ENCODE measurements at places on chromosomes 3 and 15. TPM values are rescaled to one million over a fixed set of nuclear protein-coding genes. Genes with fewer than 3 reads are reported as not detected.

DNA sequence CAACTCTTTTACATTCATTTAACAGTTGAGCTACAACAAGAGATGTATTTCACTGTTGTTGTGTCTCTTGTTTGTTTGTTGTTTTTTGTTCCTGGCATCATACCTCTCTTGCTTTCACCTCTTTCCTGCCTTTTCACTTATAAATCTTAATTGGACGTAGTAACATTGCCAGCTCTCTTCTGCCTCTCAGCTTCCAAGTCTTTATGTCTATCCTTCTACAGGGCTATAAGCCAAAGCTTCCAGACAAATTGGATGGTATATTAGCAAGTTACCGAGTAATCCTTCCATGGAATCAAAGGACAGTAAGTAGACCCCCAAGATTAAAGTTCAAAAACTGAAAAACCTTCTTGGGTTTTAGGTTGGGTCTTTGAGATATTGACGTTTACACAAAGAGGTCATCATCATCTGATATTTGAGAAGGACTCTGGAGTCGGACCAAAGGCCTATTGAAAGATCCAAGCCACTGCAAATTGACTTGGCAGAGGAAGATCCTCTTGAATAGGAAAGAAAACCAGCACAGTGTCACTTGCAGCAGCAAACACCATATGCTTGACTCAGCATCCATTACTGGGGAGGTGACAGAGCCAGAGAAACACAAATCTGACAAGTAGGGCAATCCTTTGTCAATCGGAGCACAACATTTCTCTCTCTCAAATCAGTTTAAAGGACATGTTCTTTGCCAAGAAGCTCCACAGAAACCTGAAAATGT, 648.5 kb upstream of the NR2F2 start:
- no peak overlapping the region for H3K4me3 ChIP-seq
- H3K36me3 ChIP-seq, result no peaks in the 10 kb centered on the region
- no peak overlapping the region for H3K27ac ChIP-seq
- no peak for DNase-seq
- no peaks in the 10 kb centered on the region for H3K4me1 ChIP-seq
- H3K27me3 ChIP-seq, result no peaks in the 10 kb centered on the region

GRCh38 chr3:112097378-112097777, 11.2 kb downstream of the C3orf52 start:
- DNase-seq, result no peak
- H3K36me3 ChIP-seq, result no peaks in the 10 kb centered on the region
- no peak overlapping the region for H3K27ac ChIP-seq
- no peak overlapping the region for H3K4me3 ChIP-seq
- no peaks in the 10 kb centered on the region for H3K27me3 ChIP-seq

Gene CHSY1
- total RNA-seq, result 31.6 TPM

Gene GOLGA8S
- total RNA-seq, result 0.17 TPM

DNA sequence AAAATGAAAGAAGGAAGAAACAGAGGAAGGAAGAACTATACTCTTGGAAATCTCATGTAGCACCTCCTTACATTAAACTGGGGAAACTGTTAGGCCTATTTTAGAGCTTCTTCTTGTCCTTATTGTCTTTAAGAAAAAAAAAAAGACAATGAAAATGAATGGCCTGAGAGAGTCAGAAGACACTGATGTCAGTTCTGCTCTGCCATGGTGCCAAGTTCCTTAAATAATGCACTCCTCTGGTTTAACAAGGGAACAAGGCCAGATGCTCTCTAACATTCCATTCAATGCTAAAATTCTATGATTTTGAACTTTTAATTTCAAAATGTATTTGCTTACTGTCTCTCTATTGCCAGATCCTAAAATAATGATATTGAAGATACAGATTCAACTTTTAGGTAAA, 4.4 kb upstream of the MBNL1 start:
- peaks cover 52% of the 10 kb centered on the region for H3K4me1 ChIP-seq
- H3K27ac ChIP-seq, result peak overlapping the region; percentile 55
- no peak for DNase-seq
- no peak overlapping the region for H3K4me3 ChIP-seq

- no peak overlapping the region for H3K4me3 ChIP-seq
- H3K27ac ChIP-seq, result no peak overlapping the region
- no peaks in the 10 kb centered on the region for H3K27me3 ChIP-seq
- peaks cover 3% of the 10 kb centered on the region for H3K4me1 ChIP-seq
- no peaks in the 10 kb centered on the region for H3K36me3 ChIP-seq
Measured at GRCh38 chr3:196227121-196227561, 10.8 kb downstream of the SLC51A start.

DNA sequence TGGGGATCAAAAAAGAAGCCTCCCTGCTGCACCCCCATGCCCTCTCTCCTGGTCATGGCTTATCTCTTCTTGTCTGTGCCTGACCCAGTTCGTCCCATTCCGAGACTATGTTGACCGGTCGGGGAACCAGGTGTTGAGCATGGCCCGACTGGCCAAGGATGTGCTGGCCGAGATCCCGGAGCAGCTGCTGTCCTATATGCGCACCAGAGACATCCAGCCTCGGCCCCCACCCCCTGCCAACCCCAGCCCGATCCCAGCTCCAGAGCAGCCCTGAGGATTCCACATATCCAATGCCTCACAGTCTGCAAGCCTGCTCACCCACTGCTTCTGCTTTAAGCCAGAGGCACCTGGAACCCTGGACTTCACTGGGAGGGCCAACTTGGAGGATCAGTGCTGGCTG, 2.1 kb upstream of the BRPF1 start:
- DNase-seq, result no peak
- H3K36me3 ChIP-seq, result peaks cover 2% of the 10 kb centered on the region
- no peaks in the 10 kb centered on the region for H3K27me3 ChIP-seq
- H3K4me3 ChIP-seq, result no peak overlapping the region
- H3K27ac ChIP-seq, result no peak overlapping the region

- no peaks in the 10 kb centered on the region for H3K27me3 ChIP-seq
- H3K4me3 ChIP-seq, result no peak overlapping the region
- H3K4me1 ChIP-seq, result peaks cover 29% of the 10 kb centered on the region
- DNase-seq, result no peak
- no peak overlapping the region for H3K27ac ChIP-seq
- no peaks in the 10 kb centered on the region for H3K36me3 ChIP-seq
Measured at GRCh38 chr3:187925326-187925725, 180.1 kb upstream of the BCL6 start.

Gene GP5
- 0.34 TPM for total RNA-seq

DNA sequence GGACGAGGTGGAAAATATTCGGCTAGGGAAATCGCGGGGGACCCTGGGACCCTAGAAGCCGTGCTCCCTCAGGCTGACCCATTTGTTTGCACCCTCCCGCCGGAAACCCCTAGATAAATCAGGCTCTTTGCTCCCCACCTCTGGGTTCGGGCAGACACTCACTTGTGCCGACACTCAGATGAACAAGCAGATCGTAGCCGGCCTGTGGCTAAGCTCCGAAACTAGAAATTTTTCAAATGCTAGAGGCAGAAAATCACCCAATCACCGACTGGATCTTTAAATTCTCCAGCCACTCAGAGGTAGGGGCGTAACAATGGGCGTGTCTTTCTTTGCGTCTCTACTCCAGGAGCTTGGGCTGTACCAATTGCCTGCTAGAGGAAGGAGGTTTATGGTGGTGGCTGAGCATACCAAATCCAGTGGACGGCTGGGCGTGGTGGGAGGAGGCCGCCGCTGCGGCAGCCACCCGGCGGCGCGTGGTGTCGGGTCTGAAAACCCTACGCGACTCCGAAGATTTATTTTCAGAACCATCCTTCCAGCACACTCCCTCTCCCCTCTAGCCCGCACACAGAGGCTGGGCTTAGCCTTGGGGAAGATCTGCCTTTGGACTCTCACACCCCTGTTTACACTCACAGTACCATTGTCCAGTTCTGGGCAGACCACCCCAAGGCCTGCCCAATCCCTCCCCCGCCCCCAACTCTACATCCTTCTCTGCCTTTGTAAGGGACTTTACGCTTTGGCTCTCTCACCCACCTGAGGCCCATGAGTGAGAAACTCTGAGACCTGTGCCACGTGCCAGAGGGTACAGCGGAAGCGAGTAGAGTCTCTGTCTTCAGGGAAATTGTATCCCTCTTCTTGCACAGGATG, at the start of gene PIF1:
Gene PIF1 (minus strand): TSS at position 217 of the 864 bp plus-strand sequence. CDS start 1,312 bp downstream, outside the sequence.
- H3K4me3 ChIP-seq, result peak within 1 kb of the TSS; percentile 61
- DNase-seq, result peak; percentile 98
- peak within 1 kb of the TSS; percentile 69 for H3K27ac ChIP-seq
- H3K27me3 ChIP-seq, result no peaks in the 10 kb centered on the region

- DNase-seq, result no peak
- H3K4me3 ChIP-seq, result no peak overlapping the region
Measured at GRCh38 chr3:126765187-126766069, 61.4 kb downstream of the CHCHD6 start.

DNA sequence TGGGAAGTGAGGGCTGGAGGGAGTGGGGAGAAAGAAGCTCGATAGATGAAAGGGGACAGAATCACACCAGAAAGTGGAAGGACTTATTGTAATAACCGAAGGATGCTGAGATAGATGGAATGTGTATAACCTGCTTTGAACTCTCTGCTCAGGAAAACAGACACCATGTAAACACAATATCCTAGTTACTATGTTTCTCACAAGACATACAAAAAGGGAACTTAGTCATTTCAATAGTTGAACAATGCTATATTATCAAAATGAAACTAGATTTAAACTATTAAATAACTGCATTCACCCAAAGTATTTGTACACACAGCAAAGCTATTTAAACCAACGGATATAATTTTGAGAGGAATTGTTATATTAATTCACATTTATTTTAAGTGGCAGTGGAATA, 108.3 kb upstream of the GADL1 start:
- H3K4me1 ChIP-seq, result no peaks in the 10 kb centered on the region
- H3K4me3 ChIP-seq, result no peak overlapping the region
- no peak for DNase-seq
- no peaks in the 10 kb centered on the region for H3K36me3 ChIP-seq
- H3K27me3 ChIP-seq, result no peaks in the 10 kb centered on the region
- no peak overlapping the region for H3K27ac ChIP-seq

Gene TEX55
- not detected for total RNA-seq

DNA sequence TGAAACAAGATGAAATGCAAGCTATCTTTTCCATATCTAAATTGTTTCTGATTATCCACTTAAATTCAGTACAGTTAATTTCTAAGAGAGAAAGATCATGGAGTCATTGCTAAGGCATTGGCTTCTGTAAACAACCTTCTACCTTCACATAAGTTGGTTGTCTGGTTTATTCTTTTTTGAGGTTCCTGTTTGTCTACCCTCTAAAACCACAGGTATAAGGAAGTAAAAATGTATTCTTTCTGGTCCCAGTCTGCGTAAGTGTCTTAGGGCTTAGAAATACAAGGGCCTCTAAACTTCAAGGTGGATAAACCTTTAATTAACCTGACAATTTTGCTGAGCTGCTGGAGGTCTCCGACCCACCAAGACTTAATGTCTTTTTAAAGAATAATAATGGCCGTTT, 3.6 kb upstream of the ATOSA start:
- no peak for DNase-seq
- peaks cover 9% of the 10 kb centered on the region for H3K4me1 ChIP-seq
- H3K27ac ChIP-seq, result no peak overlapping the region
- no peaks in the 10 kb centered on the region for H3K36me3 ChIP-seq
- no peak overlapping the region for H3K4me3 ChIP-seq

Gene ECE2
- 0.69 TPM for total RNA-seq

DNA sequence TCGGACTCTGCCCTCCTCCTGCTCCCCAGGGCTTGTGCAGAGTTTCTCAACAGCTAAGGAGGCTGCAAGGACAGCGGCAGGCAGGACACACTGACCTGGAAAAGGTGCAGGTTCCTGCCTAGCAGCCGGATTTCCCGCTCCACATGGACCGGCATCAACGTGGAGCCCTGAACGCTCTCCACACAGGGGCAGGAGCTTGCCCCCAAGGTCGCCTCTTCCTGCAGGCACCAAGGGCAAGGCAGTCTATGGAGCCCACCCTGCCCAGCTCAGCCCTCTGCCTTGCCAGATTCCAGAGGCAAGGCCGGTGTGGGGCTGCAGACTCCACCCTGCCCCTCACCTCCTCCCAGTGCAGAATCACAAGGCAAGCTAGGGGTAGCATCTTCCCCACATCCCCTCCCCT, 10.7 kb downstream of the PLXNB1 start:
- H3K4me3 ChIP-seq, result no peak overlapping the region
- H3K36me3 ChIP-seq, result peaks cover 95% of the 10 kb centered on the region
- no peak overlapping the region for H3K27ac ChIP-seq
- no peak for DNase-seq
- no peaks in the 10 kb centered on the region for H3K27me3 ChIP-seq

GRCh38 chr15:96324192-96324895, 6.2 kb upstream of the NR2F2 start:
- H3K27me3 ChIP-seq, result no peaks in the 10 kb centered on the region
- DNase-seq, result no peak
- peak overlapping the region; percentile 94 for H3K27ac ChIP-seq
- peaks cover 61% of the 10 kb centered on the region for H3K4me1 ChIP-seq
- H3K36me3 ChIP-seq, result no peaks in the 10 kb centered on the region
- H3K4me3 ChIP-seq, result peak overlapping the region; percentile 77

DNA sequence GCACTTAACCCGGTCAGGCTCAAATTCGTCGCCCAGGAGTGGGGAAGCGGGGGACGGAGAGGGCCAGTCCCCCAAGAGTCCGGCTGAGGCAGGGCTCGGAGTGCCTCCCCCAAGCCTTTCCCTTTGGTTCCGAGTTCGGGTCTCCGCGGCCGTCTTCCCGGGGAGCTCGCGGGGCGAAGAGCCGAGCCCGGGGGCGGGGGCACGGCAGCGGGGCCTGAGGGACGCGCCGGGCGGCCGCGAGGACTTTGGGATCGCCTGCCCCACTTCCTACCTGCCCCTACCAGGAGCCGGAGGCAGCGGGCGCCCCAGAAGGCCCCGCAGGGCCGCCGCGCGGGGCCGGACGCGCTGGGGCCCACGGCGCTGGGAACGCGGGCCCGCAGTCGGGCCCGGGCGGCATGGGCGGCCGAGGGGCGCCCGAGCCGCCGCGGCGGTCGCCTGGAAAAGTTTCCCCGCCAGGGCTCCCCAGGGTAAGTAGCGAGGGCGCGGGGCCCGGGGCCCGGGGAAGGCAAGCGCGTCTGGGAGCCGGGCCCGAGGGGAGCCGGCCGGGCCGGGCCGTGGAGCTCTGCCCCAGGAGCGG, 2.8 kb downstream of the FURIN start:
- peaks cover 12% of the 10 kb centered on the region for H3K36me3 ChIP-seq
- no peak for DNase-seq
- H3K4me1 ChIP-seq, result peaks cover 62% of the 10 kb centered on the region
- peak overlapping the region; percentile 98 for H3K4me3 ChIP-seq
- H3K27me3 ChIP-seq, result no peaks in the 10 kb centered on the region

DNA sequence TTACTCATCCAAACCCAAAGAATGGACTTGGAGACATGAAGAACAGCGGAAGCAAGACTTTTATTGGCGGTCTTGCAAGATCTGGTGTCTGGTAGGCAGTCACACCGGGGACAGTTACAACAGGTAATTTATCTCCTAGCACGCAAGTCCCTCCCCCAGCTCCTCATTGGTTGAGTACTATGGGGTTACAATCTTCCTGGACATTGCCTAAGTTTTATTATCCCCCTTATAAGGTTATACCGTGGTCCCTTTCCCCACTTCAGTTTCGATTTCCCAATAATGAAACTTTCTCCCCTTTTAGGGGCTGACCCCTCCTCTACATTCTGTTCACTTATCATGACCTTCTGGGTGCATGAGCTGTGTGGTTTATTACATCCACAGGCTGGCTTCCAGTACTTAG, 18.7 kb downstream of the ARL8B start:
- H3K4me3 ChIP-seq, result no peak overlapping the region
- peaks cover 28% of the 10 kb centered on the region for H3K4me1 ChIP-seq
- no peaks in the 10 kb centered on the region for H3K36me3 ChIP-seq
- no peaks in the 10 kb centered on the region for H3K27me3 ChIP-seq
- no peak overlapping the region for H3K27ac ChIP-seq

Gene CEP19
- 1.5 TPM for total RNA-seq

GRCh38 chr3:54917174-54917573, 10.7 kb downstream of the LRTM1 start:
- H3K4me1 ChIP-seq, result no peaks in the 10 kb centered on the region
- no peaks in the 10 kb centered on the region for H3K36me3 ChIP-seq
- H3K4me3 ChIP-seq, result no peak overlapping the region
- H3K27ac ChIP-seq, result no peak overlapping the region
- no peaks in the 10 kb centered on the region for H3K27me3 ChIP-seq

Measured in esophagus muscularis mucosa (tissue), 4 donors.